AG10803 (cell line): ENCODE measurements at places on chromosomes 1 and 21.

DNA sequence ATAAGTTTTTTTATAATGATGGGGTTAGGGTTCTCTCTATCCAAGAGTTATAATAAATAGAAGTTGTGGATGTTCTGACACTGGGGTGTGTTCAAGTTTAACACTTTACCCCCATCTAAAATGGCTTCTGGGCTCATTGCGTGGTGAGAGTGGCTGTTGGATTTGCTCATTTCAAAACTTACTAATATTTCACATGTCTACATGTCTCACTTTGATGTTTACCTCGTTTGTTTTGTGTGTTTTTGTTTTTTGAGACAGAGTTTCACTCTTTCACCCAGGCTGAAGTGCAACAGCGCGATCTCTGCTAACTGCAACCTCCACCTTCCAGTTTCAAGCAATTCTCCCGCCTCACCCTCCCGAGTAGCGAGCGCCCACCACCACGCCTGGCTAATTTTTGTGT, 3.7 kb downstream of the RRP1B start:
- no peak for DNase-seq

- DNase-seq, result peak; percentile 71
Measured at GRCh38 chr1:241706967-241707366, 54.9 kb downstream of the WDR64 start.

GRCh38 chr1:216457356-216457755, 34.1 kb upstream of the USH2A start:
- DNase-seq, result no peak

DNA sequence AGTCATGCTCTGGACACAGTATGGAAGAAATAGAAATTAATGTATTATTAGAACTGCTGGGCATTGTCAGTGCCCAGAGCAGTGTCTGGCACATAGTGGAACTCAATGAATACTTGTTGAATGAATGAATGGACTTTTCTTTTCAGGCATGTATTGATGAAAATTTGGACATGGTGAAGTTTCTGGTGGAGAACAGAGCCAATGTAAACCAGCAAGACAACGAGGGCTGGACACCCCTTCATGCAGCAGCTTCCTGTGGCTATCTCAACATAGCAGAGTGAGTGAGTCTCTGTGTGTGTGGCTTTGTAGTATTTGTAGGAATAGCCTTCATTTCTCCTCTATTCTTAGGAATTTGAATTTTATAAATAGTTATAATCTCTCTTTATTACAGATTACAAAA, 68.1 kb downstream of the PPP1R12B start:
- DNase-seq, result peak; percentile 7

GRCh38 chr1:206142011-206142410, 24.8 kb upstream of the AVPR1B start:
- DNase-seq, result no peak

DNA sequence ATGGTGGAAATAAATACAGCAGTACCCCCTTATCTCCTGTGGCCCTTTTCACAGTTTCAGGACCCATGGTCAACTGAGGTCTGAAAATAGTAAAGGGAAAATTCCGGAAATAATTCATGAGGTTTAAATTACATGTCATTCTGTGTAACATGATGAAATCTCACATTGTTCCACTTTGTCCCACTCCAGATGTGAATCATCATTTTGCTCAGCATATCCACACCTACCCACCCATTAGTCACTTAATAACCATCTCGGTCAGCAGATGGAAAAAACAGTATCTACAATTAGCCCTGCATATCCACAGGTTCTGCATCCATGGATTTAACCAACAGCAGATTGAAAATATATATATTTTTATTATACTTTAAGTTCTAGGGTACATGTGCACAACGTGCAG, 86.9 kb upstream of the GORAB start:
- DNase-seq, result peak; percentile 91

GRCh38 chr1:81304187-81304586, 496.5 kb upstream of the ADGRL2 start:
- DNase-seq, result peak; percentile 40

DNA sequence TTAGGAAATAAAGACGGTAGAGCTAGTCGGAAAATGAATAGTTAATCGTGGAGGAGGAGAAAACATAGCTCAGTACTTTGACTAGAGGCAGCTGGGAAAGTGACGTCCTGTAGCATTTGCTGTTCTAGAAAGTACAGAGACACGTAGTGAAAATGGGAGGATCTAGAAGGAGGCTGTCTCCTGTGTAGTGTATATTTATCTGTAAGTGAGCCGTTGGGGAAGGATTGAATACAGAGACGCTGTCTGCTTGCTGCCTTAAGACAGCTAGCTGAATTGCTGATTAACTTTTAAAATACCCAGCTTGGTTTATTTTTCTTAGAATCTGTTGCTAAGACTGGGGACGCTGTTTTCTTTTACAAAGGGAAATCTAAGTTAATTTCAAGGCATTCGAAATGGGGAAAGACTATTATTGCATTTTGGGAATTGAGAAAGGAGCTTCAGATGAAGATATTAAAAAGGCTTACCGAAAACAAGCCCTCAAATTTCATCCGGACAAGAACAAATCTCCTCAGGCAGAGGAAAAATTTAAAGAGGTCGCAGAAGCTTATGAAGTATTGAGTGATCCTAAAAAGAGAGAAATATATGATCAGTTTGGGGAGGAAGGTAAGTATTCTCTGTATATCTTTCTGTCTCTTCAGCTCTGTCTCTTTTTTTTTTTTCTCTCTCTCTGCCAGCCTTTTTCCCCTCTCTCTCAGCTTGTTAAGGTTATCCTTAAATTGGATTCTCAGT, at the start of gene DNAJB4:
Gene DNAJB4, plus strand, starts transcription at position 221 of the 729 bp plus-strand sequence. Its CDS starts 172 bp downstream, at position 393.
- DNase-seq, result peak; percentile 96

- no peak for DNase-seq
Measured at GRCh38 chr1:60621368-60621851, 461.0 kb upstream of the NFIA start.

DNA sequence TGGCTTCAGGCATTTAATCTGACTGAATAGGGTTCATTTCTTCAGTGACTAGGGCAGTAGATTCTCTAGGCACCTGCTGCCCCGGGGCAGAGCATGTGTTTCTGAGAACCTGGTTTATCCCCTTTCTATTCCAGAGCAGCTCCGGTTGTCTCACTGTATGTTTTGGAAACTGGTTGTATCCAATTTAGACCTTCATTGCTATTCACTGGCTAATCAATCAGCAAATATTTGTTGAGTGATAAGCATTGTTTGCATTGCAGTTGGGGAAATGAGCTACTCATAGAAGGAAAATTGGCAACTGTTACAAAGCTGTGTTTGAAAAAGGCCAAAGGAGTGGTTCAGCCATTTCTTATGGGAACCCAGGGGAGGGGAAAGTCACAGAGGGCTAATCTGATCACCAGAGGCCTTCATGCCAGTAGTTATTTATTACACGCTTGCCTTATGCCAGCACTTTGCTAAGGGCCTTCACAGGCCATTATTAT, 2.9 kb downstream of the QSOX1 start:
- DNase-seq, result no peak

DNA sequence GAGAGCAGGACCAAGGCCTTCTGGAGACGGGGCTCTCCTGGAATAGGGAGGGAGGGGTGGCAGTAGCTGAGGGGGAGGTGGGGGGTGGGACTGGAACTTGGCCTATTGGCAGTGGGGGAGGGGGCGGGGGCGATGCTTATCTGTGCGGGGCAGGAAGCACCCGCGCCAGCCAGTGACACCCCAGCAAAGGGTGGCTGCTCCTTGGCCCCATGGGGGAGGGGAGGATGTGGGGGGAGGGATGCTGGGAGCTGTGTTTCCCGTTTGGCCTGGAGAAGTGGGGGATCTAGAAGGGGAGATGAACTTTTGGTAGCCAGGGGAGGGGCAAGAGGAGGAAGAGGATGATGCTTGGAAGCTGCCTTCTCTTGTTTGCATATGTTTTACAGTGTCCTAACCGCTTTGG, 11.0 kb downstream of the ZBTB7B start:
- DNase-seq, result no peak

GRCh38 chr1:241551759-241552638, 19.8 kb downstream of the KMO start:
- no peak for DNase-seq

DNA sequence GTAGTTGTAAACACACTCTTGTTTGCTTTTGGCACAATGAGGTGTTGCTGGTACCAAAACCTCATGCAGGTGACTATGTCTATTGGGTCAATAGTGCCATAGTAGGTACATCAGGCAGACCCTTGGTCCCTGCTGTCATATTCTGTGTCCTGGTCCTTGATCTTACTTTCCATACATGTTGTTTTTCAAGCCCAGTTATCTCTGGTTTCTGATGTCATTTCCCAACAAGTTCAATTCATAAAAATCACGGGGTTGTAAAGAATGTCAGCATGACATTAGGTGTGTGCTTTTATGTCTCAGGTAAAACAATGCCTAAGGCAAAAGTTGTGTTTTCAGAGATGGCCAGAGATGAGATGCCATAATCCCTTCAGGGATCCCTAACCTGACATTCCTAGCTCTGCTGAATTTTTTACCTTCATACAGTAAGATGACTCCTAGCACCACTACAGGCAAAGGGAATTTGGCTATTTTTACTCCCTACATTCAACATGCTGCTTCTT, 390.3 kb upstream of the PKN2 start:
- DNase-seq, result no peak

DNA sequence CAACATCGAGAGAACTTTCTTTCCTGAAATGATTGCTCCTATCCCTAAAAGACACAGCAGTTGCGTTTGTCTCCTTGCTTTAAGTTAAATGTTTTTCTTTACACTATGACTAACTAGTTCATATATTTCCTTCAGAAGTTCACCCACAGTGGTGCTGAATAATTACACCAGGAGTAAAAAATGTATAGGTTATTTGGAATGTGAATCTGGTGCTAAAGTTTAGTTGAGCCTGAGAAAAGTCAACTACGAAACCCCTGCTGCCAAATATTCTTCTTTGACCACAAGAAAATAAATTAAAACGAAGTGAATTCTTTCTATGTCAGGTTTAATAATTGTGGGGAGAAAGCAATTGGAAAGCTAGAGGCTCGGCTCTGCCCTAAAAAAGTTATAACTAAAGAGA, 52.8 kb downstream of the C4BPA start:
- DNase-seq, result no peak

DNA sequence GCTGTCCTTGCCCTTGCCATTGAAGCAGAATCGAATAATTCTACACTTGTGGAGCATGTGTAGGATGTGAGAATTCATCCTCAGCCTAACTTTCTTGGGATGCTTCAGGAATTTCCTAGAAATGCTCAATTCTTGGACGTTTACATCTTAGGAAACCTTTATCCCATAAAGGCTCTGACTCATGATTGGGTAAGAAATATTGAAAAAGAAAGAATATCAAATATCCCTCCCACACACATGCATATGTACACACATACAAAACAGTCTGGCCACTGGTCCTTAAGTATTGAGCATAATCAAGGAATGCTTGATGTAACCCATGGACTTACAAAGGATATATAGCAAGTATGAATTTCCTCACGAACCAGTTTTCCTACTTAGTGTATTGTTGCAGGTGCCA, 83.9 kb upstream of the IPO9 start:
- DNase-seq, result peak; percentile 79

- DNase-seq, result peak; percentile 62
Measured at GRCh38 chr1:215004121-215004827, 78.3 kb upstream of the KCNK2 start.

- DNase-seq, result no peak
Measured at GRCh38 chr1:157142201-157142600, 4.0 kb upstream of the ETV3 start.

- no peak for DNase-seq
Measured at GRCh38 chr1:246482805-246483568, 24.1 kb downstream of the SMYD3 start.
